Pons (tissue), 1 donor: ENCODE measurements at places on chromosomes 6 and 20.
A peak's percentile ranks its signal among the peaks of the same experiment; 100 is the strongest.

DNA sequence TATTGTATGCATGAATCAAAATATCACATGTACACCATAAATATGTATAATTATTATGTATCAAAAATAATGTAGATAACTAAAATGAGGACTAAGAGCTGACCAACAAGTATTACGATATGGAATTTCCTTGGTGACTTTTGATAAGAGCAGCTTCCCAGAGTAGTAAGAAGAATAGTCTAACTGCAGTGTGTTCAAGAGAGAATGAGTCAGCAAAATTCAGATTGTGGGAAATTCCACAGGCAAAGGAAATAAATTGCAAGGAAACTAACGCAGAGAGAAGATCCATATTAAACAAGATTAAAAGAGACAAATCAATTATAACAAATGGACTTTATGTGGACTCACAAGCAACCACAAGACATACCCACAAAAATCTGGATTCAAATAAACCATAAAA lies 26.4 kb downstream of the FRK start:
- peak; percentile 76 for DNase-seq

DNA sequence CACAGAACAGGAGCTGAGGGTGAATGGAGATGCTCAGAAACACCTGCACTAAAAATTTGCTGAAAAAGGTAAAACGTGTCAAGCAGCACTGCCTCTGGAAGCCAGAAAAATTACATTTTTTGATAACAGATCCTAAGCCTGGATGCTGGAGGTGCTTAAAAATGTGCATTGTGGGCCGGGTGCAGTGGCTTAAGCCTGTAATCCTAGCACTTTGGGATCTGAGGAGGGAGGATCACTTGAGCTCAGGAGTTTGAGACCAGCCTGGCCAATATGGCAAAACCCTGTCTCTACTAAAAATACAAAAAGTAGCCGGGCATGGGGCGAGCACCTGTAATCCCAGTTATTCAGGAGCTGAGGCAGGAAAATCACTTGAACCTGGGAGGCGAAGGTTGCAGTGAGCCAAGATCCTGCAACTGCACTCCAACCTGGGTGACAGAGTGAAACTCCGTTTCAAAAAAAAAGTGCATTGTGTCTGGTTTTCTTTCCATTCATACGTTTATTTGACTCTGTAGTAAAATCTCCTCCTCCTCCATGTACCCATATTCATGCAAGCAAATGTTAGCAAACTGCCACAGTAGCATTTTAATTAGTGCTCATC lies 587 bp upstream of the BTN3A1 start:
- no peak for DNase-seq

GRCh38 chr20:61397790-61398189 lies 145.7 kb downstream of the CDH4 start:
- DNase-seq = no peak

- DNase-seq = no peak
Measured at GRCh38 chr6:43054206-43054943, 724 bp upstream of the CUL7 start.

- no peak for DNase-seq
Measured at GRCh38 chr6:111894951-111895350, 21.7 kb upstream of the FYN start.

DNA sequence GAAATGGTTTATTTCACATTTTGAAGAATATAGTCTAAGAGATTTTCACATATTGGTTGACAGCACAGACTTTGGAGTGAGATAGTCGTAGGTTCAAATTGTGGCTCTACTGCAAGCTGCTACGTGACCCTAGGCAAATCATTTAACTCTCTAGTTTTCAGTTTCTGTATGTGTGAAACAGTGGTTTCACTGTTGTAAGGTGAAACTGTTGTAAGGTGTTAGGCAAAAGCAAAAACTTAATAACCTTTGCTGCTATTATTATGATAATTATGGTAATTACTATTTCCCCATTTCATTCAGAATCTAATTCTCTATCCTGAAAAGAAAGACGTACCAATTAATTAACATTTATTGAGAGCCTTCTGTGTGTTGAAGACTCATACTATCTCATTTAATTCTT lies 144.2 kb downstream of the REV3L start:
- DNase-seq = no peak

DNA sequence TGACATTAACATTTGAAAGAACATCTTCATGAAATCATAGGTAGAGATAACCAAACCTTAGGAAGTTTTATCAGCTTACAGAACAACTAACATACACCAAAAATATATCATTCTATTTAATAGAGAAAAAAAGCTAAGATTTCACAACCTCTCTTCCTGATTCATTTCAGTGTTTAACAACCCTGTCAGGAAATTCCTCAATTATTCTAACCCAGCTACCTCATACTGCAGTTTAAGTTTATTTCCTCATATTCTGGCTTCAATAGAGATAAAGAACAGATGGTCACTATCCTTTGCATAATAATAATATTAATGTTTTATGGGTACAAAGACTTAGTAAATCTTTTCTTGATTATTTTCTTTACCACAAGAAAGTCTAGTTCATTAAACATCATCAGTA lies 112.9 kb upstream of the HSF2 start:
- no peak for DNase-seq
